ENCODE measurements at places on chromosomes 12 and 14.

GRCh38 chr14:74437496-74438053 lies 11.6 kb upstream of the SYNDIG1L start:
- DNase-seq = no peak

DNA sequence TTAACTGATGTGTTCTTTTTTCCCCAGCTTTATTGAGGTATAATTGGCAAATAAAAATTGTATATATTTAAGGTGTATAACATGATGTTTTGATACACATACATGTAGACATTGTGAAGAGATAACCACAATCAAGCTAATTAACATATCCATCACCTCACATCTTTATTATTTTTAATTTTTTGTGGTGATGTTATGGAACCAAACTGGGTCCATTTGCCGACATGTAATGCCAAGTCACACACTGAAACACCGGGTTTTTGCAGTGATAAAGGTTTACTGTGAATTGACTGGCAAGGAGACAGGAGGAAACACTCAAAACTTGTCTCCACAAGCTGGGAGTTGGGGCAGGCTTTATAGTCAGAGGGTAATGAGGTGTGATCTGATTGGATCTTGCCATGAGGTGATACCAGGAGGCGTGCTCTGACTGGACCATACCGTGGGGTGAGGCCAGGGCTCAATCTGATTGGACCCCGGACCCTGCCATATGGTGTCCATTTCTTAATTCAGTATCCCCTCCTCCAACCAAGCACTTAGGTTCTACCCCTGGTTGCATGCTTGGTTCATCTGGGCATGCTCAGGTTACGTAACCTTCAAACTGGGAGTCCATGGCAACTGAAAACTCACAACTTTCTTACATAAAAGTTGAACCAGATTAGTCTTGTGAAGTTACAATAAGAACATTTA lies 11.8 kb upstream of the WSCD2 start:
- no peak for DNase-seq

GRCh38 chr14:95304342-95304741 lies 15.4 kb downstream of the CLMN start:
- DNase-seq = no peak

DNA sequence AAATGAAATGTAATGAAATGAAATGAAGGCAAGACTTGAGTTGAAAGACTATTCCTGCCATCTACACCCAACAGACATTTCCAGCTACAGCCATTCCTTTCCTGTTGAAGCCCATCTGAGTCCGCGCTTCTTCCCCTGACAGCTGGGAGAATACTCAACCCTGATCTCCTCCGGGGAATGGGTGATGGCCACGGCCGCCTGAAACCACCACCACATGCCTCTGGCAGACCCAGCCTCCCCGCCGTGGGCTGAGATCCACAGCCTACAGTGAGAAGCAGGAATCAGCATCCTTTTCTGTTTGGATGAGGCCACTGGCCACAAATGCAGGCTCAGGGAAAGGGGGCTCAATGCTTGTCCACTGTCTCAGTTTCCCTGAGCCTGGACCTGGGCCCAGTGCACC lies 130.3 kb downstream of the NCOR2 start:
- no peak for DNase-seq

- DNase-seq = no peak
Measured at GRCh38 chr14:61003571-61003970, 22.5 kb downstream of the SLC38A6 start.

DNA sequence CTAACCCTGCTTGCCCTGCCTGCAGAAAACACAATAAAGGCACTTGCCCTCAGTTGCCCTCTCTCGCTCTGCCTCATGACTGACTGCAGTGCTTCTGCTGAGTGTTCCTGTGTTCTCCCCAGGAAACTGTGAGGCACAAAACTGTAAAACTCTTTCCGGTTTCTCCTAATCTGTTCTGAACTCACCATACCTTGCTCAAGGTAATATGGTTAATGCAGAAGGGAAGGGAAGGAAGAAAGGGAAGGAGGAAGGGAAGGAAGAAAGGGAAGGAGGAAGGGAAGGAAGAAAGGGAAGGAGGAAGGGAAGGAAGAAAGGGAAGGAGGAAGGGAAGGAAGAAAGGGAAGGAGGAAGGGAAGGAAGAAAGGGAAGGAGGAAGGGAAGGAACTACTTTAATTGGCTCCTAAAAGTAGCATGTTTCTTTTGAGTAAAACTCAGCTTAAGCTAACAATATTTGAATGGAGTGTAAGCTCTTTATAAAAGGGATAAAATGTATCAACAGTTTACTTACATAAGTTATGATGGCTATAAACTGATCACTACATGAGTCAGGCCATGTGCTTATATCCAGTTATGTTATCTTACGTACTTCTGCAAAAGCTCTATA lies 334.0 kb upstream of the CLEC14A start:
- DNase-seq = no peak

GRCh38 chr12:65632131-65632855 lies 192.0 kb upstream of the HMGA2 start:
- no peak for DNase-seq

GRCh38 chr14:84809158-84809557 lies 720.8 kb upstream of the FLRT2 start:
- DNase-seq = no peak

GRCh38 chr12:6069437-6070093 lies 54.9 kb downstream of the VWF start:
- DNase-seq = peak; percentile 22

DNA sequence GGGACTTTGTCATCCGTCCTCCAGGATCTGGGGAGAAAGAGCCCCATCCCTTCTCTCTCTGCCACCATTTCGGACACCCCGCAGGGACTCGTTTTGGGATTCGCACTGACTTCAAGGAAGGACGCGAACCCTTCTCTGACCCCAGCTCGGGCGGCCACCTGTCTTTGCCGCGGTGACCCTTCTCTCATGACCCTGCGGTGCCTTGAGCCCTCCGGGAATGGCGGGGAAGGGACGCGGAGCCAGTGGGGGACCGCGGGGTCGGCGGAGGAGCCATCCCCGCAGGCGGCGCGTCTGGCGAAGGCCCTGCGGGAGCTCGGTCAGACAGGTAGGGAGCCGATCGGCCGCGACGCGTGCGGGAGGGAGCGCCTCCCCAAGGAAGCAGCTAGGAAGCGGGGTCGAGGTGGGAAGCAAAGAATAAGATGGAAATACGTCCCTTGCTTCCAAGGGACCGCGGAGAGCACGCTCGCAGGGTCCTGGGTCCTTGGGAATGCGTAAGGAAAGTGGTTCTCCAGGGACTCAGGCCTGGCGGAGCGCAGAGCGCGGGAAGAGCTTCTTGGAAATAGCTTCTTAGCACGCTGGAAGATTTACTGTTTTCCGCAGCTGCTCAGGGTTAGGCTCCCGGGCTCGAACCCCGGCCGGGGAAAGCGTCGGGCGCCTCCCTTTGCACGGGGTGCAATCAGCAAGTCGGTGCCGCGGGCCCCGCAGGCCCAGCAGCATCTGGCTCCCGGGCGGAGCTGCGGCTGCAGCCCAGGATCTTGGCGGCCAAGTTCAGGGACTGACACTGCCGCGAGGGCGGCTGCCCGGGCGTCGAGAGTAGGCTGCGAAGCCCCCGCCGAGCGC lies 457 bp downstream of the SOCS2 start:
- DNase-seq = peak; percentile 55

DNA sequence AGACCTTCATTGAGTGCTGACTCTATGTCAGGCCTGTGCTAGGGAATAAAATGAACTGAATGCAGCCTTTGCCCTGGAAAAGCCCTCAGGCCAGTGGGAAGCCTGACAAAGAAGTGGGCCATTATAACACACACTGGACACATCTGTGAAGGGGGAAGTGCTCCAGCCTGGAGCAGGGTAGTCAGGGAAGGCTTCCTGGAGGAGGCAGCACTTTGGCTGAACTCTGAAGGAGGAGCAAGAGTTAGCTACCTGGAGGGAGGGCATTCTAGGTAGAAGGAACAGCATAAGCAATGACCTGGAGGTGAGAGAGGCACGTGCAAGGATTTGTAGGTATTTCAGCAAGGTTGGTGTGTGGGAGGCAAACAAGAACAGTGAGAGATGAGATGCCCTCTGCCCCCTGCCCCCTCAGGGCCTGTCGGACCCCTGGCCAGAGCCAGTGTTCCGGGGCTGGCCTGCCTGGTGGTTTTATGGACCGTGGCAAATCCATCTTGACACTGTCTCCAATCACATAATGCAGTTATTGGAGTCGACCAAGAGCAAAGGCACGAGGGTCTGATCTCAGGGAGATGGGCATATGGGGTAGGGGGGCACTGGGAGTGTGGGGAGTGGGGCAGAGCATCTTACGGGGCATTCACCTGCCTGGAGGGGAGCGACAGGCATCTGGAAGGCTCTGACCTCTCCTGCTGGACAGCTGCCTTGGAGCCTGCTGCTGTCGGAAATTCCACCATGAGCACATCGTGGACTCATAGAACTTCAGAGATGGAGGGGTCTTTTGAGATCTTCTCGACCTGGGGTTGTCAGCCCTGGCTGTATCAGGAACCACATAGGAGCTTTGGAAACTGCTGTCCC lies 2.7 kb upstream of the FAM222A start:
- no peak for DNase-seq

DNA sequence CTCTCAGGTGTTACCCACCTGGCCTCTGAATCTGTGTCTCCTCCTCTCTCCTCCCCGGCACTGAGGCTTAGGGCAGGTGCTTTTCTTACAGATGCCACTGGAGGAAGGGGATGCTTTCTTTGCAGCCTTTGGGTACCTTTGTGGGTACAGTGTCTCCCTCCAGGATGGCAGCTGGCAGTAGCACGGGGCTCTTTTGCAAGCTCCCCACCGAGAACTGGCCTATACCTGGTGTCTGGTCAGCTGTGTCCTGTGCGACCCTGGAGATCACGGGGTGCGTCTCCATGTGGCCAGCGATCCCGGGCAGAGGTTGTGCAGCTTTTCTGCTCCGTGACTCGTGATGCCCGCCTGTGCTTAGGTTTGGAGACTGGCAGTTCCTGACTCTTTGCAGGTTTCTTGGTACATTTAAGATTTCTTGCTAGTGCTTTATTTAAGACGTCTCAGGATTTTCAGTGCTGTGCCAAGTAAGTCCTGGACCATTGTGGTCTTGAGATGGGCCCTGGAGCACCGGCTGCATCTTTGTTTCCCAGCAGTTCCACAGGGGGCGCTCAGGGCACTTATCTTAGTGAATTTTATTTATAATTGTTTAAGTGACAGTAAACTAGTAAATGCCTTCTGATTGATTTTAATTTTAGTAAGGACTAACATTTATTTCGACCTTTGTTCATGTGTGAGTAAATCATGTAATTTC lies 68.9 kb downstream of the DDX51 start:
- DNase-seq = no peak

DNA sequence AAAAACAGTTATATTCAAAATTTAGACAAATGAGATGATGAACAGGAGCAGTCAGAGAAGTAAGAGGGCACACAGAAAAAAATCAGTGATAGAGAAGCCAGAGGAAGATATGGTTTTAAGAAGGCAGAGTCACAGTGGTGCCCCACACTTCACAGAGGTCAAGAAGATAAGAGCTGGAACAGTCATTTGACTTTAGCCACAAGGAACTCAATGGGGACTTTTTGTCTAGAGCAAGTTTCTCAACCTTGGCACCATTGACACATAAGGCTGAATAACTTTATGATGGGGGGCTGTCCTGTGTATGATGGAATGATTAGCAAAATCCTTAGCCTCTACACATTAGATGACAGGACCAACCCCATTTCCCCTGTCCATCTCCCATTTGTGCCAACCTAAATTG lies 172.8 kb upstream of the PLEKHG7 start:
- no peak for DNase-seq

GRCh38 chr14:75303381-75303789 lies 24.8 kb downstream of the FOS start:
- DNase-seq = peak; percentile 55

DNA sequence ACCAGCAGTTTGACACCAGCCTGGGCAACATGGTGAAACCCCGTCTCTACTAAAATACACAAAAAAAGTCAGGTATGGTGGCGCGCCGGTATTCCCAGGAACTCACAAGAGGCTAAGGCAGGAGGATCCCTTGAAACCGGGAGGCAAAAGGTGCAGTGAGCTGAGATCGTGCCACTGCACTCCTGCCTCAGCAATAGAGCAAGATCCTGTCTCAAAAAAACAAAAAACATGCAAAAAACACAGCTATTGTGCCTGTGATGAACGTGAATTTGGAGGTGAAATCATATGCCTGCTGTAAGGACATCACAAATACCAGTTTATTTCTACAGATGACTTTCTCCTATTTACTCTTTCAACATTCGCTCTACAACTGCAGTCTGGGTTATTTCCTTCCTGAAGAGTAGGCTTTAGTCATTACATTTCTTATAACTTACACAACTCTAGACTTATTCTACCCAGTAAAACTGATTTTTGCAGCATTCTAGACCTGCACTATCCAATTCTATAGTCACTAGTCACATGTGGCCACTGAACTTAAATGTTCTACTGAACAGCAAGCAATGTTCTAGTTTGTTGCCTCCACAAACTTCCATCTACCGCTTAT lies 48.3 kb downstream of the HNRNPC start:
- DNase-seq = no peak

- no peak for DNase-seq
Measured at GRCh38 chr12:28040246-28040645, 67.7 kb upstream of the PTHLH start.

- DNase-seq = no peak
Measured at GRCh38 chr12:102408487-102409297, 71.7 kb downstream of the IGF1 start.

- DNase-seq = no peak
Measured at GRCh38 chr14:100673085-100673806, 53.4 kb upstream of the DLK1 start.

GRCh38 chr12:104463368-104463767 lies 6.6 kb downstream of the CHST11 start:
- no peak for DNase-seq

DNA sequence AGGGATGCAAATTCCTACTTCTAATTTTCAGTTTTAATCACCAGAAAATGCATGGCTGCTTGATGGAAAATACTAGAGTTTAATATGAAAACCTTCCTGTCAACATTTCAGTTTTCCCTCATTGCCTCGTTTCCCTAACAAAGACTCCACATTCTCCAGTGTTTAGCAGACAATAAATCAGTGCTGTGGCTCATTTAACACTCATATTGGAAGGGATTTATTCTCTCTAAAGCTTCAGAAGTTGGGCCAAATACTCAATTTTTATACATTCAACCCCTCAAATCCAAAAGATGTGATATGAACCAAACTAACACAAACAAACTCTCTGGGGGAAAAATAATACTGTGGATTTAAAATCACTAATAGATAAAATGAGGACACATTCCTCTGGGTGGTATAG lies 482.5 kb downstream of the FLRT2 start:
- no peak for DNase-seq

DNA sequence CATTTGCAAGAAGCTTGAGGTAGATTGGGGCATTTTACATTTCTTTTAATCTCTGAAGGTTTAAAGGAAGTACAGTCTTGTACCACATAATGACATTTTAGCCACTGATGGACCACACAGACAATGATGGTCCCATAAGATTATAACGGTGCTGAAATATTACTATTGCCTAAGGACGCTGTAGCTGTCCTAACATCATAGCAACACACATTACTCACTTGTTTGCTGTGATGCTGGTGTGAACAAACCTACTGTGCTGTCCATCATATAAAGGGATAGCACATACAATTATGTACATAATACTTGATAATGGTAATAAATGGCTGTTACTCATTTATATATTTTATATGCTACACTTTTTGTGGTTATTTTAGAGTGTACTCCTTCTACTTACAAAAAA lies 127.1 kb upstream of the CPNE8 start:
- no peak for DNase-seq
